ENCODE measurements at places on chromosomes 5 and 9. TPM values are rescaled to one million over a fixed set of nuclear protein-coding genes. Genes with fewer than 3 reads are reported as not detected.

SPATA31A3 gene
- polyA plus RNA-seq = not detected

DNA sequence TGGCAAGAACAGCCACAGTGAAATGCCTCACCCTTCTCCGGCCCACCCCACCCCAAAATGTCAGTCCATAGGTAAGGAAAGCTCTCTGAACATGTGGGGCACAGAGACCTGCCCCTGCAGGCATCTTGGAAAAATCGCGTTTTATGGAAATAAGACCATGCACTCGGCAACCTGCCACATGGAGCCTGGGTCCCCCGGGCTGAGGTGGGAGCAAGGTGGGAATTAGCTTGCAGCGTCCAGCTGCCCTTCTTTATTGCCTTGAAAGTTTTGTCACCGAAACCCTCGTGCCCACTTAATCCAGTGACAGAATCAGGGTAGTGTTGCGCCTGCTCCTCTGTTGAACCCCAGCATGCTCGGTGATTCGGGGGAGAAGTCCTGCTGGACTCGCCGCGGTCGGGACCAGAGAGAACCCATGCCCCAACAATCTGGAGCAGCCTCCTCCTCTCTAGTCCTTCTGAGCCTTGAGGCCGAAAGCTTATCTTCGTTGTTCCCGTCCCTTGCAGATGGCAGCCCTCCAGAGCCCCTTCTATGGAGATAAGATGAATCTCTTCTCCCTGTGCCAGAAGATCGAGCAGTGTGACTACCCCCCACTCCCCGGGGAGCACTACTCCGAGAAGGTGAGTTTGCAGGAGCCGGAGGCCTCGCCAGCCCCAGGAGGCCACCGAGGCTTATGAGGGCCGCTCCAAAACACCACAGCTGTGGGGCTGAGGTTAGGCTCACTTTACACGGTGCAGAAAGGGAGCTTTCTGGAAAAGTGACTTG, 67.9 kb downstream of the PSMB7 start:
- DNase-seq = no peak

DNA sequence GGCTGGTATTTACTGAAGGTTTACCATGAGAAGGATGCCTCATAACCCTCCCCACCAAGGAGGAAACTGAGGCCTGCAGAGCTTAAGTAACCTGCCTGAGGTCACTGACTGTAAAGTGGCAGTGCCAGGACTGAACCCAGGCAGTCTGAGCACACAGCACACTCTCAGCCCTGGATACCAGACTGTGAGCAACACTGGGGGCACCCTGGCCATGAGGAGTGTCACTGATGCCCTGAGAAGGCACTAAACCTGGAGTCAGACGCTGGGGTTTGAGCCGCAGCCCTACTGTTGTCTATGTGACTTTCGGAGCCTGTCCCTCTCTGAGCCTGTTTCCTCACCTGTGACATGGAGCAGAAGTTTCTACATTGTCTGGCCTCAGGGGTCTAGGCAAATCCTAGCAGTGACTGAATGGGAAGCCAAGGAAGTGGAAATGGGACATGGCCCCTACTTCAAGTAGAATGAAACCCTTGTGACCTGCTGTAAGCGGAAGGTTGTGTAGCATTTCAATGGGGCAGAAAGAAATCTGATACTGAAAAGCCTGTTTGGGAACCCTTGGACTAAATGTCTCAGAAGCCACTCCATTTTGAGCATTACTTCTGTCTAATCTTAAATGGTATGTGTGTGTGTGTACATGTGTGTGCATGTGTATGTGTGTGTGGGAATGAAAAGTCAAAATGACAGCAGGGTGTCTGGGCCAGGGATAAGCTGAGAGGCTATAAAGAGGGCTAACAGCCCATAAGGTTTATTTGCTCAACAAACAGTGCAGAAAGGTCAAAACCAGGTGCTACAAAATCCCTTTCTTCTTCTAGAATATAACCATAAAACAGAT, 36.0 kb downstream of the B4GALT1 start:
- no peak for DNase-seq

DNA sequence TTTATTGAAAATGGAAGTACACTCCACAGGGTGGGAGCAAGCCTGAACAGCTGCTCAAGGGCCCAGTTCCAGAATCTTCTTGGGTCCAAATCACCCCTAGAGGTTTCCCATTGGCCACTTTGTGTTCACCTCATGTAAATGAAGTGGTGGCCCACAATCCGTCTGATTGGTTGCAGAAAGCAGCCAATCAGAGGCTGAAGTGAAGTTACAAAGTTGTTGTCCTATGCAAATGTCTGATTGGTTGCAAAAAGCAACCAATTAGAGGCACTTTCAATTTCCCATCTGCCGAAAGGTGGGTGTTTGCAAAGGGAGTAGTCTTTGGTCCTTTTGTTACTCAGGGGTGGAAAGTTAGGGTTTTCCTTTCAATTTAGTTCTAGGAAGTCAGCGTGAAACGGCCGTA, 8.8 kb downstream of the TMEM171 start:
- no peak for DNase-seq

TRIM7 gene
- polyA plus RNA-seq = 23.1 TPM

DNA sequence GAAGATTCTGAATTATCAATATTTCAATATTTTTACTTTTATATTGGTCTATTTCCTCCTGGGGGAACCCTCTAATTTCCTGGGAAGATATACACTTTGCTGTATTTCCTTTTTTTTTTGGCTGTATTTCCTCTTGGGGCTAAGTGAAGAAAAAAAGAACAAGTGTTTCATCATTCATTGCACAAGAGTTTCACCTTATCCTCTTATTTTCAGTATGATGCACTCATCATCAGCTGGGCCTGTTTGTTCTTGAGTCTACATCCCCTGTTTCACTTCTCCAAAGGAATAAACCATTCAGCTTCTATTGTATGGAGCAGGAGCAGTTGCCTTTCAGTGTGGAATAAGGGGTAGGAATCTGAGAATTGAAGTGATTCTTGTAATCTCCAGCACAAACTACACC, 210.8 kb downstream of the FAM170A start:
- no peak for DNase-seq

SPATA31C1 gene
- polyA plus RNA-seq = not detected

CFAP90 gene
- 0.17 TPM for polyA plus RNA-seq

SLC23A1 gene
- polyA plus RNA-seq = 4.0 TPM

ANXA6 gene
- polyA plus RNA-seq = 44.6 TPM

DNA sequence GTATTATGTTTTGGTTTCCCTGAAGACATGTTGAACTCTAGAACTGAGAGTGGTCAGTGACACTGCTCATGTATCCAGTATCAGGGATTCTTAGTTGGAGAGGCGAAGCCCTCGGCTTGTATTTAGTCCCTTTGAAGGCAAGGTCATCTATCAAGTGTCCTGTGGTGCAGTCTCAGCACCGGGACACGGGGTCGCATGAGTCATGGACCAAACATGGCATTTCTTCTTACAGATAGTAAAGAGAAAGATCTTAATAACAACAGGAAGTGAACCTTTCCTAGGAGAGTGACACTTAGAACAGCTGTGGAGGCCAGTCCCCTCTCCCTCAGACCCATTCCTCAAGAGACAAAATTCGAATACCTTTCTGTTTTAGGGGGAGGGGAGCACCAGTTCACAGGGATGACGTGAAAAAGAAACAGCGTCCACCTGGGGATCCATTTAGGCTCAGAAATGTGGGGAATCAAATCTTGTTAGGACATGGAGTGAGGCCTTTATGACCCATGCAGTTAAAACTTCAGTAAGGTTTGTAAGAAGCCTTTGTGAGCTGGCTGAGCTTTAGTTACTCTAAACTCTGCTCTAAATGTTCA, 86.5 kb downstream of the ADGRV1 start:
- DNase-seq = peak; percentile 4

DNA sequence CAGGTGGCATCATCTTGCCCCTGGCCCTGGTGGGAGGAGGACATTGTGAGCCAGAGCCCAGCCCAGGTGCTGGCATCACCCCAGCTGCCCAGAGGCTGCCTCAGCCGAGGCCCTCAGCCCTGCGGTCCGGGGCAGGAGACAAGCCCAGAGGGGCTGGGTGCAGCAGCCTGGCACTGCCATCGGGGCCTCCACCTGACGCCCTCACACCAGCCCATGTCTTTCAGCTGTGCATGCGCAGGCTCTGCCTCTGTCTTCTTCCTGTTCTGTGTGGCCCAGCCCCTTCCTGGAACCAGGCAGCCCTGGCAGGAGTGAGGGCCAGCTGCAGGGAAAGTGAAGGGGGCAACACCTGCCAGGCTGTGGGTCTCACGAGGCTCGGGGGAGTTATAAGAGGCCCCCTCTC, 4.8 kb upstream of the CEL start:
- DNase-seq = no peak

MEF2C gene
- polyA plus RNA-seq = 0.06 TPM

TTC33 gene
- 17.1 TPM for polyA plus RNA-seq

INSL4 gene
- 8.6 TPM for polyA plus RNA-seq

DNA sequence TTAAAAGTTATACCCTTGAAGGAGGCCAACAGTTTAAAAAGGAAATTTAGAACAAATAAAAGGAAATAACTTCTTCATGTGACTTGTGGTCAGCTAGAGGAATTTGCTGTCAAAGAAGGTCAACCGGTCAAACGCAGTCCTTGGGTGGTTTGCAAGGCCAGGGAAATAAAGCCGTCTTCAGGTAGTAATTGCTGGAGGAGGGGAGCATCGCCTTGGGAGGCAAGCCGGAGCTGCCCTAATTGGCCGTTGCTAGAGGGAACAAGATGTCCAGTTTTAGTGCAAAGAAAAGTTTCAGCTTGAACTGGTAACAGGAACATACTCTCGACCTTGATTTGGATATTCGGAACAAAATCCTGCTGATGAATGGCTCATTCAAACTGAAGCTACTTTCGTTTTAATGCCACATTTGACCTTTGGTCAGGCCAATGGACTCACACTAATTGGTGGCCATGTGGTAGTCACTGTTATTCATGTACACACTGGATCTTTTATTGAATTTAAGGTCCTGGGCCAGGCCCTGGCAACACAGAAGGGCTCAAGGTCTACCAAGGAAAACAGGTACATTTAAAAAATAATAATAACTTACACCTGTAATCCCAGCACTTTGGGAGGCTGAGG, 47.0 kb upstream of the MYO10 start:
- no peak for DNase-seq

GRCh38 chr5:133041910-133042309, 9.9 kb upstream of the HSPA4 start:
- DNase-seq = no peak

ANKRD31 gene
- polyA plus RNA-seq = 0.15 TPM

DNA sequence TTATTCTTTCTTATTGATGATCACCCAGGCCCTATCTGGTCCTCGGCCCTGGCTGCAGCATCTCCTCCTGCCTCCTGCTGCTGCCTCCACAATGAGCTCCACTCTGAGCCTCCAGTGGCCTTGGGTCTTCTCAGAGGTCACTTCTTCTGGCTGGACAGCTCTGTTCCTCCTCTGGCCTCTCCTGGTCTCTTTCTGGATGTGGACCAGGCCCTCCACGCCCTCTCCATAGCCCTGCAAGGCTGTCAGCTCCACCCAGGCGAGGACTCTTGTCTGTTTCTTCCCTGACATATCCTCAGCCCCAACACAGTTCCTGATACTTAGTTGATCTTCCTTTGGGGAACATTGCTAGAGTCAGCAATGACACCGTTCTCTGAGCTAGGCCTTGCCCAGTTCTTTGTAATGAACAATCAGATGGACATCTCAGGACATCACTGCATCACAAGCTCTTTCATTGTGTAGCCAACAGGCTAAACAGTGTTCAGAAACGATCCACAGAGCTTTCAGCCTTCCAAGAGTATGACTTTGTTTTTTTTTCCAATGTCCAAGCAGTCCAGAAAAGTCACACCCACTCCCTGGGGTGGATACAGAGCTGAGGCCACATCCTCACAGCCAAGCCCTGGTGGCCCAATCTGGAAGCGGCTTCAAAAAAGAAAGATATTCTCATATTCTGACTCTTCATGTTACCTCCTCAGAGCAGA, 62.5 kb upstream of the DNAH5 start:
- DNase-seq = no peak

EDIL3 gene
- polyA plus RNA-seq = 0.18 TPM

Measured in A549 (cell line).